ENCODE measurements at places on chromosomes 3 and 15.

- DNase-seq = no peak
Observed at GRCh38 chr3:52205727-52206372, 7.9 kb downstream of the ALAS1 start.

DNA sequence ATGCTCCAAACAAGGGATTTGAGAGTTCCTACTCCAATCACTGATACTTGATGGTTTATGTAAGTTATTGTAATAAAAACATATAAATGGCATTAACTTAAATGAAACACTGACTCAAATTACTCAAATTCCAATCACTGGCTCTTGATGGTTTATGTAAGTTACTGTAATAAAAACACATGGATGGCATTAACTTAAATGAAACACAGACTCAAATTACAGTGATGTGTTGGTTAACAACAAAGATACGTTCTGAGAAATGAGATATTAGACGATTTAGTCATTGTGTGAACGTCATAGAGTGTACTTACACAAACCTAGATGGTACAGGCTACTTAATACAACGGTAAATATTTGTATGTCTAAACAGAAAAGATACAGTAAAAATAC is 6.6 kb downstream of the MOBP start:
- DNase-seq = no peak

- DNase-seq = no peak
Observed at GRCh38 chr3:112894258-112894657, 47.6 kb upstream of the CD200R1L start.

- DNase-seq = no peak
Observed at GRCh38 chr3:66150977-66151376, 69.8 kb upstream of the SLC25A26 start.

- DNase-seq = no peak
Observed at GRCh38 chr3:59809016-59809415, 759.2 kb upstream of the CFAP20DC start.

Data from stimulated activated CD4-positive, alpha-beta T cell treated with anti-CD3 and anti-CD28 coated beads, TNF-alpha, amount 100 ng/mL, for 24 hours (primary cell).